ENCODE measurements at places on chromosomes 13 and 19. TPM values are rescaled to one million over a fixed set of nuclear protein-coding genes. Genes with fewer than 3 reads are reported as not detected.

DNA sequence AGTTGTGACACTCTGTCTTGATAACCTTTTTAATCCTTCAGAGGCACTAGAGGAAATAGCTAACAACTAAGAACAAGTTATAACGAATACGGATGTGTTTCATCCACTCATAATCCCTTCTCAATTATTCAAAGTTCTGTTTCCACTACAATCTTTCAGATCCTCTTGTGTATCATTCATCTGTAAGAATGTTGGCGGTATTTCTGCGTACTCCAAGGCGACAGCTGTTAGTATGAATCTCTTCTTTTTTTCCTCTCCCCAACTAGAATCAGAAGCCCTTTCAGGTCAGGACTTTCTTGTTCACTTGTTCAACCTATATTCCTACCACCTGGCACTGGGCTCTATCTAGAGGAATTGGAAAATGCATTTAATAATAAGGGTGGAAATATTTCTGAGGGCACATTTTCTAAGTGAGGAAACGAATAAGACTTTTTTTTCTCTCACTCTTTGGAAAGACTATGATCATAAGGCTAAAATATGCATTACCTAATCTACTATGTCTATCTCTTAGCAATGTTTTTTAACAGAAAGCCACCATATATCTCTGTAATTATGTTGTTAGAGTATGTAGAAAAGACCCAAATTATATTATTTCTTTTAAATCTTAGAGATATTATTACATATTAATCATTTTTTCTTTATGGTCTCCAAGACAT lies 492.9 kb downstream of the PCDH20 start:
- no peak for DNase-seq

DNA sequence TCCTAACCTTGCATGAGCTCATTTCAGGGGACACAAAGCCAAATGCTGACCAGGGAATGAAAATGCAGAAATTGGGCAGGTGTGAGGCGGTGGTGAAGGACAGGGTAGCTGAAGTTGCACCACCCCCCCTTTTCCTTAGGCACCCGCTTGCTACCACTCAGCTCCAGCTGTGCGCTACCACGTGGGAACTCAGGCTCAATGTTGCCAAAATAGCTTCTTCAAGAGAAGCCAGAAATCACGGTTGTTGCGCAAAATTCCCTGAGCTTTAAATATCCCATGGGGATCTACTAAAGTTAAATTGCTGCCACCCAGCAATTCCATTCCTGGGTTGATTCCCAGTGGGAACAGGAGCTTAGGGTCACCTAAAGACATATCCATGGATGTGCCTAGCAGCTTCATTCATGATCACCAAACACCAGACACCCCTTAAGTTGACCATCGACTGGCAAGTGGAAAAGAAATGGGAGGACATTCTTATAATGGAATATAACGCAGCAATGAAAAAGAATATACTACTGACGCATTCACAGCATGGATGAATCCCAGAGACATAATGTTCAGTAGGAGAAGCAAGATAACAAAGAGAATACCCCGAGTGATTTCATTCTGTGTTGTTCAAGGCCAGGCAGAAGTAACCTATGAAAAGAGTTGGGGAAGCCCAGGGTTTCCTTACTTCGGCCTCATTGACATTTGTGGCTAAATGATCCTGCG lies 12.8 kb upstream of the ADGRL1 start:
- no peak for DNase-seq

- no peak for DNase-seq
Measured at GRCh38 chr13:45932676-45933075, 81.1 kb upstream of the SIAH3 start.

DNA sequence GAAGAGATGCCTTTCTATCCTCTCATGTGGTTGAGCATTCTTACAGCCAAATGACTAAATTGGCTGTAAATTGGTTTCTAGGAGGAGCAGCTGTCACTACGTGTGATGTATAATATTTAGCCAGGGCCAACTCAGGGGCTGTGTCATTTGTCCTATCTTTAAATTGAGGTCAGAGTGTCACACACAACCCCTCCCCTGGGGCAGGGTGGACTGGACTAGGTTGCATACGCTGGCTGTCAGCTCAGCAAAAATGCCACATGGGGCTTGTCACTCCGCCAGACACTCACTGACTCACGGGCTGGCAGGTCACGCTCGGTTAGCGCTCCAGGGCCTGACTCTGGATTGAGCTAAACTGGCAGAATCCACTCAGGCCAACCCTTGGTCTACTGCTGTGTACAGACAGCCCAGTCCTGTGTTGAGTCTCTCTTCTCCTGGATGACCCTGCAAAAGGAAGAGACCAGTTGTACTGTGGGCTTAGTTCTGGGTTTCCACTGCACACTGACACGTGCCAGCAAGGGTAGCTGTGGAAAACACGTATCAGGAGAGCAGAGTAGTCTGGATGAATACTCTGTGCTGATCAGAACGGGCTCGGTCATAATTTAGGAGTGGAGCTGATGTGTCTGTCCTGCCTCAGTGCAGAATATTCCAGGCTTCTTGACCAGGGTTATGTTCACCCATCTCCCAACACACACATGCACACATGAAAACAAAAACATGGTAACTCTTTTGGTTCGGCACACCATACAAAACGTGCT lies 29.1 kb downstream of the SHISA2 start:
- no peak for DNase-seq

DNA sequence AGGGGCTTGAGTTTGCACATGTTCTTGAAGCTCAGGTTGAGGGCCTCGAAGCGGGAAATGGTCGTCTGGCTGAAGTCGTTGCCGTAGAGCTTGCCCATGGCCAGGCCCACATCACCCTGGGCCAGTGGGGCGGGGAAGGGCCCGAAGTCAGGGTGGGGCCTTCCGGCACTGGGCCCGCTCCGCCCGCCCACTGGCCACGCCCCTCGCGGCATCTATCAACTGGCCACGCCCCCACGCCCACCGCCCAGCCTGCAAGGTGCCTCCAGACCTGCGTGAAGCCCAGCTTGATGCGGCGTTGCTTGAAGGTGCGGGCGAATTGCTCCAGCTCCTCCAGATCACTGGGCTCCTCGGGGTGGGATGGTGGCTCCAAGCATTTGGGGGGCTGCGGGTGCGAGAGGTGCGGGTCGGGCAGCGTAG lies 19.9 kb downstream of the ZNF574 start:
- DNase-seq, result no peak

GRCh38 chr19:57110592-57111328 lies 9.0 kb upstream of the USP29 start:
- DNase-seq, result no peak

DNA sequence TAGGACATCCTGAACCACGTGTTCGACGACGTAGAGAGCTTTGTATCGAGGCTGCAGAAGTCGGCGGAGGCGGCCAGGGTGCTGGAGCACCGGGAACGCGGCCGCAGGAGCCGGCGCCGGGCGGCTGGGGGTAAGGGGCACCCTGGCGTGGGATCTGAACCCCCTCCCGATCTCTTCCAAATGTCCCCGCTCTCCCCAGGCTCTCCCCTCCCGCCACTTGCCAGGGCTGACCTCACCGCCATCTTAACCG lies 6.0 kb downstream of the EPS8L1 start:
- no peak for DNase-seq

MEIOSIN gene
- not detected for total RNA-seq

RUBCNL gene
- 3.2 TPM for total RNA-seq

NLRP11 gene
- total RNA-seq, result not detected

Data from mesothelial cell of epicardium (in vitro differentiated cells).